ENCODE measurements at places on chromosomes 6 and 20.

DNA sequence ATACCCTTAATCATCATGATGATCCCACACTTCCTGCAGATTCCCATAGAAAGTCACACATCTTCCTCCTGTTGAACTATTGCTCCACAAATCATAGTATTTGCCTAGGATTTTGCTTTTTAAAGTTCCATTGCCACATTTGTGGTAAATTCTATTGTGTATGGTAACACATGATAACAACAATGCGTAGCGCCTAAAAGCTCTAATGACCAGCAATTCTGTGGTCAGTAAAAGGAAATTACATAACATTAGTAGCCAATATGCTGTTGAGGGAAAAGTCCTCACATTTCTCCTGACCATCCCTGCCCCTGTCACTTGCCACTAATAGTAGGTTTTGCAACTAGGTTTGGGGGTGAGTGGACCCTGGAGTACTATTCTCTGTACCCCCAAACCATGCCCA is 31.8 kb upstream of the PDE7B start:
- no peak for DNase-seq

- DNase-seq: no peak
Observed at GRCh38 chr6:83193747-83194566, 800 bp downstream of the RWDD2A start.

- DNase-seq: no peak
Observed at GRCh38 chr6:170199716-170200115, 91.2 kb downstream of the DLL1 start.

DNA sequence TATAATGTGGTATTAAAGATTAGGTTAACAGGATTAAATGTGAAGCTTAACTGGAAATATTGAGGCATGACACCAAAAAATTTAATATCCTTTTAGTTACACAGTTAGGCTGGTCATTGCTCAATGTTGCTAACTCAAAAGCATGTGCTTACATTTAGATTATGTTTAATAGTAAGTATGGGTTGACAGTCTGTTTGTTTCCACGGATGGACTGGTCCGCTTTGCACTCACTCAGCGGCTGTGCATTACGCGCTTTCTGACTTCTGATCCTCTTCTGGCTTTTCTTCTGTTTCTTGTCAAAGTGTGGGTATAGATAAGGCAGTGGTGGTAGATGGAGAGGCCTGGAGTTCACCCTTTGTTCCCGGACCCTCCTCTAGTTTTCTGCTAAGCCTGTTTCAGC is 174.9 kb downstream of the RIMS1 start:
- no peak for DNase-seq

DNA sequence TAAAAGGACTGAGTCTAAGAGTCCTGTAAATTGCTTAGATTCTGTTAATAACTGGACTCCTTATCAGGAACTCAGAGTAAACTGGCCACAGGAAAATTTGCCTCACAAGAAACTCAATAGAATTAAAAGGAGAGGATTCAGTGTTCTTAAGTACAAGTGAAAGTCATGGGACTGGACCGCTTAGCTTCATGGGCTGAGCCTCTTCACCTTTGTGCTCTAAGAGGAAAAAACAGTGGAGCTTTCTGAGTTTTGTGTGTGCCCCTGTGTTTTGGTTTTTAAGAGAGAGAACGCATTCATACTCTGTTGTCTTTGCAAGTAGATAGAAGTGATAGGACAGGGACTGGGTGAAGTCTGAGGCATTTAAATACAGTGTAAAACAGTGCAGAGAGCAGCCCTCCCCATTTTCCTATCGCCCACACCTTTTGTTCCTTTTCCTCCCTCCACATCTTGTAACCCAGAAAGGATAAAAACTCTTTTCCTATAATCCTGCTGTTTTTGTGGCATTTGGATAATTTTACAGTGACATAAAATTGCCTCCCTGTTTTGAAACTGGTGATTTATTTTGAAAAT is 49.6 kb downstream of the FOXO3 start:
- DNase-seq: no peak

- no peak for DNase-seq
Observed at GRCh38 chr6:40377173-40377806, 209.9 kb downstream of the LRFN2 start.

DNA sequence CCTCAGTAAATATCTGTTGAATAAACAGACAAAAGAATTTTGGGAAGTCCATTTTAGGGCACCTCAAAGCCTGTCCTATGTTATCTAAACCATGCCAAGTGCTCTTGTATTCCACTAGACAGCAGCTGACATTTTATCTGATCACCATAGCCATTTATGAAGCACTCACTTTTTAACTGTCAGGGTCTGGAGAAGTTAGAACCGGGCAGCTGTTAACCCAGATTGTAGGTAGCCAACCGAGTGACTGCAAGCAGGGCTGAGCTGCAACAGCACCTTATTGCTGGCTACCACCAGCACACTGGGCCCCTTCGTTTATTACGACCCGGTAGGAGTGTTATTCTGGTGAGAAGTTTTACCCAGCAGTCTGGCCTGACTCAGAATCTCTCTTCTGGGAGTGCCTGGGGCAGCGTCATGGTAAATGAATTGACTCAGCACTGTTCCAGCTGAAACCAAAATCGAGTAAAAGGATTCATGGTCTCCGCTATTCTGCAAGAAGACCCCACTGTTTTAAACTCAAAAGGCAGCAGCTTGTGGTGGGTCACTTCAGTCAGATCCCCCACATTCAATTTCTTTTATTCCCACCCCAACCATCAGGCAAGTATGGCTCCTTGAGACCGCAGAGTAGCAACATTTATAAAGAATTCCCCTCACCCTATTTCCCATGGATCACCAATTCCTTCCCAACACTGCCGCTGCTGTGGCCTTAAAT is 1.7 kb downstream of the UBE2V1 start:
- no peak for DNase-seq

GRCh38 chr20:55586610-55587009 is 418.7 kb downstream of the CBLN4 start:
- DNase-seq: no peak

GRCh38 chr6:145112711-145113148 is 622.6 kb downstream of the EPM2A start:
- DNase-seq: no peak

- no peak for DNase-seq
Observed at GRCh38 chr20:13101706-13102105, 92.9 kb downstream of the SPTLC3 start.

DNA sequence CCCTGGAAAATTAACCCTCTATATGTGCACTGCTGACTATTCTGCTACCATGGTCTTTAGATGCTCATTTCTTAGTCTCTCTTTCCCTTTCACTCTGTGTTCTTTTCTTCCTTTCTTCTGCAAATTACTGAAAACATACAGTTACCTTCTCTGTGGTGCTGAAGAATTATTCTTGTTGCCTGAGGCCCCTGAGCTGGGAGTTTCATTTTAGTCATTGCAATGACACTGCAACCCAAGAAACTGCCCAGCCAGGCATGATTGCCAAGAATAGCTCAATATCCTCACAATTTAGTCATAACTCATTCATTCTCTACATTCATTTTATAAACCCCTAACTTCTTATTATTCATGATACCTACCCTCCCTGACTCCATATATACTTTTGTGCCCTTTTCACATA is 245.8 kb upstream of the RAB32 start:
- no peak for DNase-seq

DNA sequence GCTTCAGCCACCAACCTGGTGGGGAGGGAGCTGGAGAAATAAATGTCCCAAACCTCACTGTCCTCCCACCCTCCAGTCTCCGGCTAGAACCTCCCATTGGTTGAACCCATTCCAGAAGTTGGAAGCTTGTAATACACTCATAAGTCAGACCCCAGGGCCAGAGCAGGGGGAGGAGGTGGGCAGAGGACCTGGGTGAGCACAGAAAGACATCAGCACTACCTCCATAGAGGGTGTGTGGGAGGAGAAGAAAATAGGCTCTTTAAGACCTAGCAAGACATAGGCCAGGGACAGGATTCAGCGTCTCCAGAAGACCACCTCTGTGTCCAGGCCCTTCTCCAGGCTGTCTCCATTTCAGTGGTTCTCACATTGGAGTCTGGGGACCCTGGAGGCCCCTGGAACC is 73.3 kb upstream of the TOP1 start:
- DNase-seq: no peak

GRCh38 chr20:58702161-58702510 is 9.5 kb downstream of the NPEPL1 start:
- DNase-seq: no peak

GRCh38 chr6:89073840-89074239 is 6.7 kb upstream of the PNRC1 start:
- DNase-seq: no peak

GRCh38 chr20:23217023-23217422 is 130.9 kb upstream of the CD93 start:
- no peak for DNase-seq

DNA sequence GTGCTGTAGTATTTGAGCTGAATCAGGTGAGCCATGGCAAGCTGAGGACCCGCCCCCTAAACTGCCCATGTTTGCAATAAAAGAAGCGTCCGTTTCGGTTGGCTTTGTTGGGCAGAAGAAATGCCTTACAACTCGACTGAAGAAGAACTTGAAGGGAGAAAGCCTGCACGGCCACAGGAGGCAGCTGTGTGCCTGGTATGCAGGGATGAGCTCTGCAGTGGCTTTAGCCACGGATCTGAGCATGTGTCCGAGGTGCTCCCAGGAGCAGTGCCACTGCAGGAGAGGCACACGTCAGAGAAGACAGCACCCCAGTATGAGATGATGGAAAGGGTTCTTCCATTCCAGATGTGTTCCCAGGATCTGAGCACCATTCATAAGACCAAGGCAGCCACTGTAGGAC is 23.5 kb downstream of the KIZ start:
- DNase-seq: no peak

DNA sequence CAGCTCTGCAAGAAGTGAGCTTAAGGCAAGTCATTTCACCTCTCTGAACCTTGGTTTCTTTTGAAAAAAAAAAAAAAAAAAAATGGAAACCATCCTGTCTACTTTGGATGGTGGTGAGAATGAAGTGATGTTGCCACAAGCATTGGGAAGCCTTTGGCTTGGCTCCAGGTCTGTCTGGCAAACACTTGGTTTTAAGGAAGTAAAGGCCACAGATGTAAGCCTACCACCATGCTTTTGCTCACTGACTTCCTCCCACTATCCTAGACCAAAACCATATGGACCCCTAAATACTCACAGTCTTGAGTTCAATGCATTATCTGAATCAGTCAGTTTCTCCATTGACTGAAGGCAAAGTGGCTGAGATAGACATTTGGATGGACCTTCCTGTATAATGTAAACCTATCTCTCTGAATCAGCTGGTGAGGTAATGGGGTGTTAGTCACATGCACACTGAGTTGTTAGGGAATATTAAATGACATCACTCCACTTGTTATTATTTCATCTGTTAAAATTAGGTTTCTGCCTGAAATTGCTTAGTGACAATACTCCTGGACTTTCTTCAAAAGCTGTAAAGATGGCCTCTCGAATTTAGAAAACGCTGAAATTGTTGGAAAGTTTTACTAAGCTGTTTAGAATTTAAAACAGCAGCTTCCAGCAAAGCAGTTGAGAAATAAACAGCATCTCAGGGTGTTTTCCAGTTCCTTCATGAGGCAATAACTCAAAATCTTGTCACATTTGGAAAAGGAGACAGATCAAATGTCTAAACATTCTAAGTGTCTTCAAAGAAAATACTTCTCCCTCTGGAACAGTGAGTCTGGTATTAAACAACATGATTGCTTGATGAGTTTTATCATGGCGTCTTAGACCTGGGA is 833.5 kb downstream of the DHX35 start:
- DNase-seq: no peak

GRCh38 chr20:62908971-62909791 is 17.1 kb downstream of the DIDO1 start:
- DNase-seq: no peak

DNA sequence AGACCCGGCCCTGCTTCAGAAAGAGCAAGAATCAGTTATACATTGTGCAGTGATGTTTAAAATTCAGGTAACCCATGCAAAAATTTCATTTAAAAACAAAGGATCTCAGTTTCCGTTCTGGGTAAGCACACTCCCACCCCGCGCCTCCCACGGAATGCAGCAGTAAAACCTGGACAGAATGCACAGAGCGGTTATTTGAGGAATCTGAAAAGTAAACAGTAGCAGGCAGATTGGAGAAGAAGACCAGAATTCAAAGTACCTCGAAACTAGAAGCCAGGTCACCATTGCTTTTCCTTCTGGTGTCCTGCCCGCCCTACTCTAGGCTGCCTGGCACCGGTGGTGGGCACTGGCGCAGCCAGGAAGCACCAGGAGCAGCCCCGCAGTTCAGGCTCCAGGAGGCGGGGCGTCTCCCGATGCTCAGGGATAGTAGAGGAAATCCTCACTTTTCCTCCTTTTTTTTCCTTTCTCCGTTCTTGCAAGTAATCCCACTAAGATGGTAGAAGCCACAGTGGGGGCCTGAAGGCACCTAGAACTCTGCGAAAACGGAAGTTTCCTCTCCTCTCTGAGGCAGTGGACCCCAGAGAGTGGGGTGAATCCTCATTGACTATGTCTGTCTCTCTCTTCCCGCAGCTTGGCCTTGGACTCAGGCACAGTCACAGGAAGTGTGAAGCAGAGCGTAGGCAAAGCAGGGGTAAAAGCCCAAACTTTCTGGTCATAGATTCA is 28.3 kb downstream of the METTL24 start:
- DNase-seq: no peak

DNA sequence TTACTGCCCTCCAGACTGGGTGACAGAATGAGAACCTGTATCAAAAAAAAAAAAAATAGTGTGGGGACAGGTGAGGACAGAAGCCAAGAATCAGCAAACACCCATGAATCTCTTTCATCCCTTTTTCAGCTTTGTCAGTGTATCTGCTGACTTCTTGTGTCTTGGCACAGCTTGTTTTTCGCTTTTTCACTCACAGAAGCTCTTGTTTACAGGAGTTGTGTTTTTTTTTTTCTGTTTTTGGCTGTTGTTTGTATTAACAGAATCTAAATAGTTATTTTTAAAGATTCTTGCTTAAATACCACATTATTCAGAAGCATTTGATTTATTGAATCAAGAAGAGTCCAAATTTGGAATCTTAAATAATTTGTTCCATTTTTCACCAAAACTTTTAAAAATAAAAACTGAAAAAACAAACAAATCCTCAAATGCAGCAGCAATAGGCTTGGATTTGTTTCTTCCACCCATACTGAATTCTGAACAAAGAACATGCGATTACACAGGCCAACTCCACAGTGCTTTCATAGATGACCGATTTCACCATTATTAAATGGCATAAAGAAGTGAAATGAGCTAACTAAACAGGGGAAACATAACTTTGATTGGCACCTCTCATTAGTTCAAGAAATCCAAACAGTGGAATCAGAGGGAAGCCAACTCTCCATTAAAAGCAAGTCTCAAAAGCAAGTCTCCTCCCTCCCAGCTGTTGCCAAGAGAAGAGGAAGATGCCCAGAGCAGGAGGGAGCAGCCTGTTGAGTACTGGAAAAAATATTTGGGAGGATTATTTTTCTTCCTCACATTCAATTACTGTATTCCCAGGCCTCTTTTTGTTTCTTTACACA is 27.2 kb upstream of the GPR63 start:
- no peak for DNase-seq
